ENCODE measurements at places on chromosomes 11 and 22.
A peak's percentile ranks its signal among the peaks of the same experiment; 100 is the strongest.

DNA sequence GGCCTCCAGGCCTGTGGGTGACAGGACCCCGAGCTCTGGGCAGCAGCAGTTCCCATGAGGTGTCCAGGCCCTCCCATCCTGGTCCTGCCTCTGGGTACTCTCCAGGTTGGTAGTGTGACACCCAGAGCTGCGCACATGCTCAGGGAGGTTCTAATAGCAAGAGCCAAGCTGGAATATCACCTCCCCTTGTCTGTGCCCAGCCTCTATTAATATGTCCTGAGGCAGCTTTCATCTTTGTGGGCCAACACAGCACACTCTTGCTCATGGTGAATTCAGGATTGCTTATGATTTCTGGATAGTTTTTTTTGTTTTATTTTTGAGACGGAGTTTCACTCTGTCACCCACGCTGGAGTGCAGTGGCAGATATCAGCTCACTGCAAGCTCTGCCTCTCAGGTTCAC lies 3.3 kb downstream of the P2RX6 start:
- no peak for DNase-seq

DNA sequence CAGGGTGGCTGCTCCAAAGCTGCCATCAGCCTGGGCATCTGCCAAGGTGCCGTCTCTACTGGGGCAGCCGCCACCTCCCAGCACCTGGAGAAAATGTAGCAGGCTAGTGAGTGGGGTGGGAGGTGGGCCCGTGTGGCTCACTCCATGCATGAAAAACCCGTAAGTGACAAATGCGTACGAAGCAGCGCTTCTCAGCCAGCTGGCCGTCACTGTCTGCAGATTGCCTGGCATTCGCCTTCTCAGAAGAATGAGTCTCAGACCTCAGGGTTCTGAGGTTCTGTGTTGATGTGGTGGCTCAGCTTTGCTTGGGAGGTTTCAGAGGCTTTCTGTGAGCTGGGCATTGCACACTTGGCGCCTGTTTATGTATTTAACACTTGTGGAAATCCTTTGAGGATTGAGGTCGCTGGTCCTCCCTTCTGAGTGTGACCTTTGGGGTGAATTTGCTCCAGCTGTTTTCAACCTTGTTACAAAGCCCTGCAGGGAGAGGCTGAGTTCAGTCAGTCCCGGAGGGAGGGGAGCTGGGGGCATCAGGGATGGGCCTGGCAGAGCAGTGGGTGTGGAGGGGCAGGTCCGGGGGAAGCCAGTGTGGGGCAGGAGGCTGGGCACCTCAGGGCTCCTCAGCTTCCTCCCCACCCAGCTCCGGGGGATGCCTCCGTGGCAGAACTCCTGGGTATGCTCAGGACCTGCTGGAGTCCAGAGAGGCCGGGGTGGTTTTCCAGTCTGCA lies 977.0 kb downstream of the TBC1D22A start:
- no peak for DNase-seq

DNA sequence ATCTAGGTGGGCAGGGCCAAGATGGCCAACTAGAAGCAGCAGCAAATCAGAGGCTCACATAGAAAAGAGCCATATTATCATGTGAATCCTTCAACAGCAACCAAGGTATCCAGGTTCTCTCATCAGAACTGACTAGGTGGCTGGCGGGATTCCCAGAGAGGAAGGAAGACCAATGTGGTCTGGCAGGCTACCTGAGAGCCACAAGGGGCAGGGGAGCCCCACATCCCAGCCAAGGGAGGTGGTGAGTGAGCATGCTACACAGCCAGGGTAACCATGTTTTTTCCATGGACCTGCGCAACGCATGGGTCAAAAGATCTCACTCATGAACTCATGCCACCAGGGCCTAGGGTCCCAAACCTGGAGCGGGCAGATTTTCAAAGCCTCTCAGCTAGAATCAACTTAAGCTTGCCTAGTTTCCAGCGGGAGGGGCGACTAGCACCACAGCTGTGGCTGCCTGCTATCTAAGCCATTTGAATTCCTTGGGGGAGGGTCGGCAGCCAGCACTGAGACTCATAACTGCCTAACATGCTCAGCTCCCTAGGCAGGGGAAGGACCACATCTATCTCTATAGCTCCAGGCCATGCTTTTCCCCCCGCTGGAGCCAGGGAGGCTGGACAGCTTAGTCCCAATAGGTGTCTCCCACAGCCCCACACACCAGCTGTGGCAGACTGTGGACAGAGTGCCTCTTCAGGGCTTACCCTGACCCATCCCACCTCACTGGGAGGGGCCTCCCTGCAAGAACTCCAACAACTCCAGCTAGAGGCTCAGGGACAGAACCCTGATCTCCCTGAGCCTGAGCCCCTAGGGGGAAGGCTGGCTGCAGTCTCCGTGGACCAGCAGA lies 28.7 kb upstream of the CASP12 start:
- DNase-seq = no peak

DNA sequence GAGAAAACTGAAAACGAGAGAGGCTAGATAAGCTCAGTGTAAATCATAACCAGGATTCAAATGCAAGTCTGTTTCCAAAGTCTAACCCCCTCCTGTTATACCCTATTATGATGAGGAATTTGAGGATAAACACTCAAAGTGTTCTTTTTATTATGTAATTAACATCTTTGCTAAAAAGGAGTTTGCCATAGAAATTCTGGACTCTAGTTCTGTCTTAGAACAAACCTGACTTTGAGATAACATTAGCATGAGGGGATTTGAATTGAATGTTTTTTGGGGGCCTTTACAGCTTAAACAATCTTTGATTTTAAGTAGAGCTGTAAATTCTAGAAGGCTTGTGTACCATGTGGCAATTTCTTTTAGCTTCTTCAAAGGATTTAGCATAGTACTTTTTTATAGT lies 9.5 kb downstream of the C11orf54 start:
- no peak for DNase-seq

GRCh38 chr11:86724137-86724536 lies 51.7 kb upstream of the ME3 start:
- no peak for DNase-seq

DNA sequence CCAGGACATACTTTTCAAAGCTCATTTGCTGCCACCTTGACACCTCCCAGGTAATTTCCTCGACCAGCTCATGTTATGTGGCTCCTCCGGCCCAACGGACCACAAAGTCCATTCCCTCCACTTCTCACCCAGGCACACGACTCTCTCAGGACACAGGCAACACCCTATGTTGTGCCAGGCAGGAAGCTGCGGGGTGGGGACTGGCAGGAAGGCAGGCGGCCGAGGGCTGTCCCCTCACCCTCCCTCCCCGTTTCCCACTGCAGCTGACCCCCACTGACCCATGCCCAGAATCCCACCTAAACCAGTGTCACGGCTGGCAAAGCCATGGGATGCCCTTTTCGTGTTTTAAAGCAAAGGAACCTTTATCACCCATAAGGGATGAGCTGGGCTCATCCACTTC lies 20.8 kb downstream of the CELSR1 start:
- DNase-seq = no peak

GRCh38 chr11:104394508-104394907 lies 230.6 kb upstream of the PDGFD start:
- no peak for DNase-seq

- DNase-seq = no peak
Observed at GRCh38 chr11:78655561-78655960, 80.9 kb upstream of the NARS2 start.

DNA sequence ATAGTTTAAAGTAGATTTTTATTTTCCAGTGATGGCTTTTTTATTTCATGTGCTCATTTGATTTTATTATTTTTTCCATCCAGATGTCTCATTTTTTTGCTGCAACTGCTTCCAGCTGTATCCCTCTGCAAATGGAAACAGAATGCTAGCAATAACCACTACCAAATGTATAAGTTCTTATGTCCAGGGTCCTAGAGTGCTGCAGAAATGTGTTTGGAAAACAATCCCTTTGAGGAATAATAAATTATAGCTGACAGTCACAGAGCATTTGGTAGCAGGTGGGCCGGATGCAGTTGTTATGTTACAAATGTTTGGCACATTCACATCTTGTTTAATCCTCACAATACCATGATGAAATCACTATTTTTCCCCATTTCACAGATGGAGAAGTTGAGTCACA lies 300.7 kb upstream of the PDGFD start:
- no peak for DNase-seq

DNA sequence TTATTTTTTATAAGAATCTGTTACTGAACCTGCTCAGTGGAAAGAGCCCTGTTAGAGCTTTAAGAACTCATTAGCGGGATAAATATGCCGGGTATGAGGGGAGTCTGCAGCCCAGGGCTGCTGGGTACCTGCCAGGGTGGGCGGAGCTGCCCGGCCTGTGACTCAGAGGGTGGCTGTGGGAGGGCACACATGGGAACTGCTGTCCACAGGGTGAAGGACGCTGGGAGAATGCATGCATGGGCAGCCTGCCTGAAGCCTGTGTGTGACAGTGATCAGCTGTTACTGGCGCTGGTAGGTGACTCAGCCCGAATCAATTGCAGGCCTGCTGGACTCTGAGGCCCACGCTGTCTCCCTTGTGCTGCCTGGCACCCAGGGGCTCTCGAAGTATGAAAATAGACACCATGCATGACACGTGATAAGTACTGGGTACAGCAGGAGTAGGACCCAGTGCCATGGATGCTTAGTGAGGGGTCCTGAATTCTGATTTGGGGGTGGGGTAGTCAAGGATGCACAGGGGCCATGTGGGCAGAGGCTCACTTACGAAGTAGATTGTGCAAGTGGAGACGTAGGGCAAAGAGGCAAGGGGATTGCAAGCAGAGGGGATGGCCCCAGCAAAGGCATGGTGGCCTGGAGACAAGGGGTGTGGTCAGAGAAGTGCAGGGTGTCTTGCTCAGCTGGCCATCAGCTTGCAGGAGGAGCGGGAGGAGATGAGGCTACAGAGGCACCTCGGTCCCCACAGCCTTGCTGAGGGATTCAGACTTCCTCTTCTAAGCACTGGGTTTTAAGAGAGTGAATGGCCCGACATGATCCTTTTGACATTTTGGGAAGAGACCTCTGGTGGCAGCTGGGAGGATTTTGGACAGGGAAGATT lies 36.5 kb downstream of the GRIK4 start:
- DNase-seq = peak; percentile 99

DNA sequence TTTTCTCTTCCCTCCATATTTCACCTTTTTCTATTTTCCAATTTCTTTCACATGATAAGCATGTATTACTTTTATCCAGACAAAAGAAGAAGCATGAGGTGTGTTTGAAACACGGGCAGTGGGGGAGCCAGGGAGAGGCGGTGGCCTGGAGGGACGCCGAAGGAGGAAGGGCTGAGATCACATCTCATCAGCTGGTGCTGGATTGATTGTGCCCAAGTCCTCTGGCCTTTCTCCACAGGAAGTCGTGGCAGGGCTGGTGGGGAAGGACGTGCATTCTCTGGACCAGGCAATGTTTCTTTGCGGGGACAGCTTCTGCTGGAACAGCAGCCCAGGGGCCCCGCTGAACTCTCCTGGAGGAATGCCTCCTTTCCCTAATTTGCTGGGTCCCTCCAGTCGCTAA lies 82.9 kb downstream of the MIAT start:
- no peak for DNase-seq

GRCh38 chr11:108216988-108217387 lies 5.5 kb downstream of the NPAT start:
- DNase-seq = no peak
